IMR-90 (cell line): ENCODE measurements at places on chromosomes 16 and 17. TPM values are rescaled to one million over a fixed set of nuclear protein-coding genes. Genes with fewer than 3 reads are reported as not detected.

- H3K27ac ChIP-seq = no peak overlapping the region
- H3K27me3 ChIP-seq = no peaks in the 10 kb centered on the region
- no peaks in the 10 kb centered on the region for H3K36me3 ChIP-seq
- no peak for DNase-seq
These were observed 189.3 kb upstream of the C16orf82 start for GRCh38 chr16:26877421-26877820.

The CLEC18C gene
- total RNA-seq = not detected in 2 replicates

The MYH3 gene
- 0.28 and 0.54 TPM in 2 replicates for total RNA-seq

The CARHSP1 gene
- 96.4 and 138 TPM in 2 replicates for total RNA-seq

DNA sequence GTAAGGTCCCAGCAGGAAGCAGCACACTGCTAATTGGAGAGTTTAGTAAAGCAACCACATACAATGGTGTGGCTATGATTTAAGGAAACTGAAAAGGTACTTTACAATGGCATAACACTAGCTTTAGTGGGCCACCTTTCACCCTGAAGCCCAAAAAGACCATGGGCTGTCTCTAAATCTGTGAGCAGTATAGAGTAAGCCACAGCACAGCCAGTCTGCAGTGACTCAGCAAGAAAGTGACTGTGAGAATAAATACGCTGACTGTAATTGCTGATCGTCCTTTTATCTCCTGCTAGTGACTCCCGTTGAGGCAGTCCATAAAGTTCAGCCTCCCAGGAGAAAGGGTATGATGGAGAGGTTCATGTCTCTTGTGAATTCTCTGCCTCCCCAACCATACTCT lies 679.8 kb upstream of the KIF2B start:
- H3K4me3 ChIP-seq = no peak overlapping the region
- no peaks in the 10 kb centered on the region for H3K4me1 ChIP-seq
- no peak for DNase-seq

- H3K27me3 ChIP-seq = no peaks in the 10 kb centered on the region
- peaks cover 13% of the 10 kb centered on the region for H3K4me1 ChIP-seq
- H3K4me3 ChIP-seq = no peak overlapping the region
- no peak for DNase-seq
- H3K27ac ChIP-seq = no peak overlapping the region; the same call in 1 of the 2 replicates
- H3K36me3 ChIP-seq = peaks cover 42% of the 10 kb centered on the region
These were observed 2.0 kb downstream of the FASN start for GRCh38 chr17:82095777-82096708.

GRCh38 chr16:55647798-55648197 lies 8.0 kb upstream of the SLC6A2 start:
- no peak for DNase-seq
- no peaks in the 10 kb centered on the region for H3K36me3 ChIP-seq
- no peak overlapping the region for H3K27ac ChIP-seq
- H3K4me3 ChIP-seq = no peak overlapping the region

The DNAI2 gene
- not detected in 2 replicates for total RNA-seq

DNA sequence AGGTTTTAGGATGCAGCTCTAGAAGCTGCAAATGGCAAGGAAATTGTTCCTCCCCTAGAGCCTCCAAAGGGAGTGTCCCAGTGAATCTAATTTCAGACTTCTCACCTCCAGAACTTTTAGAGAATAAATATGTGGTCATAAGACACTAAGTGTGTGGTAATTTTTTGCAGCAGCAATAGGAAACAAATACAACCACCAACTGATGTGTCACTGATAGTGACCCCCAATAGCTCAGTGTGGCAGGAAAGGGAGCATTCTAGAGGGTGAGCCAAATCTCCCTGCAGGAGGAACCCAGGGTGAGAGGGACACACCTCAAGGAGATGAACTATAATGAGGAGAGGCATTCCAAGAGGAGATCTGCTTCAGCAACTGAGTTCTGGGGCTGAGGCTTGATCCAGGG lies 4.1 kb downstream of the CCL4L2 start:
- no peak overlapping the region for H3K4me3 ChIP-seq
- H3K4me1 ChIP-seq = no peaks in the 10 kb centered on the region
- H3K27ac ChIP-seq = no peak overlapping the region
- DNase-seq = no peak
- no peaks in the 10 kb centered on the region; the same call in none of the 2 replicates for H3K27me3 ChIP-seq
- H3K36me3 ChIP-seq = no peaks in the 10 kb centered on the region

The FZD2 gene
- 21.3 and 22.8 TPM in 2 replicates for total RNA-seq

DNA sequence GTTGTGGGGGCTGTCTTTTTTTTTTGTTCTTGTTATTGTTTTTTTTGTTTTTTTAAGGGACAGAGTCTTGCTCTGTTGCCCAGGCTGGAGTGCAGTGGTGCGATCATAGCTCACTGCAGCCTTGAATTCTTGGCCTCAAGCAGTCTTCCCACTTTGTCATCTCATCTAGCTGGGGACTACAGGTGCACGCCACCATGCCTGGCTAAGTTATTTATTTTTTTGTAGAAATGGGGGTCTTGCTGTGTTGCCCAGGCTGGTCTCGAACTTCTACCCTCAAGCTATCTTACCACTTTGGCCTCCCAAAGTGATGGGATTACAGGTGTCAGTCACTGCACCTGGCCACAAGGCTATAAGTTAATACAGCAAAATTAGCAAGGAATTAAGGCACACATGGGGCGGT lies 101.7 kb downstream of the ABCC1 start:
- H3K4me3 ChIP-seq = no peak overlapping the region
- peaks cover 4% of the 10 kb centered on the region for H3K4me1 ChIP-seq
- H3K27ac ChIP-seq = no peak overlapping the region
- H3K36me3 ChIP-seq = peaks cover 86% of the 10 kb centered on the region
- H3K27me3 ChIP-seq = no peaks in the 10 kb centered on the region
- DNase-seq = no peak

DNA sequence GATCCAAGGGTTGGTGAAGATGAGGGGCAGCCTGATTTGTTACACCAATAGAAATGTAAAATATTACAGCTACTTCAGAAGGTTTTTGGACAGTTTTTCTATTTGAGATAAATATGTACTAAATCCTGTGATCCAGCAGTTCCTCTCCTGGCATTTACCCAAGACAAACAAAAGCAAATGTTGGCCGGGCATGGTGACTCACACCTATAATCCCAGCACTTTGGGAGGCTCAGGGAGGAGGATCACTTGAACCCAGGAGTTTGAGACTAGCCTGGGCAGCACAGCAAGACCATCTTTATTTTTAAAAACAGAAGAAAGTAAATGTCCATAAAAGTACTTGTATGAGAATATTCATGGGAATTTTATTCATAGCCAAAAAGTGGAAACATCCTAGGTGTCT lies 64.8 kb upstream of the MRC2 start:
- H3K36me3 ChIP-seq = peaks cover 12% of the 10 kb centered on the region
- no peaks in the 10 kb centered on the region for H3K27me3 ChIP-seq
- DNase-seq = peak; percentile 68
